ENCODE measurements at places on chromosomes 3 and 15.

GRCh38 chr15:54159012-54159411 is 180.8 kb downstream of the UNC13C start:
- DNase-seq = no peak

GRCh38 chr3:155194973-155195957 is 98.2 kb downstream of the STRIT1 start:
- no peak for DNase-seq

DNA sequence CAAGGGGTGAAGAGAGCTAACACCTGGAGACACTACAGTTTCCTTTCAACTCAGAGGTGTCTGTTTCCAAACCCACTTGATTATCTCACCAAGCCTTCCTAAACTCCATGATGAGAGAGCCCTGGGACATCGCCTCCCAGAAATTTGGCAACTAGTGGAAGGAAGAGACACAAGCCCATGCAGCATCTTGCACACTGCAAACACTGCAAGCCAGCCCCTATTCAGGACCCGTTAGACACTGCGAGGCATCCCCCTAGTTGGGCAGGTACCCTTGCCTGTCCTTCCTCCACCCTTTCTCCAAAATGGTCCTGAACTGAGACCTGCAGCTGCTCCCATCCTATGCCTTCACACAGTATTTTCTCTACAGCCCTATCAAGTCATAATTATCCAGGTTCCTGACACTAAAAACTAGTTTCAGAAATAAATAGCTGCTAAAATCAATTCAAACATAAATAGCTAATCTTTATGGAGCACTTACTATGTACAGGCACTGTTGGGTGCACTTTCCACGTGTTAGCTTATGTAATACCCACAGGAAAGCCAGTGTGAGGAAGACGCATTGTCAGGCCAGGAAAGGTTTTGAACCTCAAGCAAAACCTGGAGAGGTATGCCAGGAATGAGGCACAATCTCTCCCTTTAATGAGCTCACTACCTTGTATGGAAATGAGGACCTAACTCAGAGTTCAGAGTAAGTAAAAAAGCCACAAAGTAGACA is 2.8 kb downstream of the MAGI1 start:
- DNase-seq = no peak

DNA sequence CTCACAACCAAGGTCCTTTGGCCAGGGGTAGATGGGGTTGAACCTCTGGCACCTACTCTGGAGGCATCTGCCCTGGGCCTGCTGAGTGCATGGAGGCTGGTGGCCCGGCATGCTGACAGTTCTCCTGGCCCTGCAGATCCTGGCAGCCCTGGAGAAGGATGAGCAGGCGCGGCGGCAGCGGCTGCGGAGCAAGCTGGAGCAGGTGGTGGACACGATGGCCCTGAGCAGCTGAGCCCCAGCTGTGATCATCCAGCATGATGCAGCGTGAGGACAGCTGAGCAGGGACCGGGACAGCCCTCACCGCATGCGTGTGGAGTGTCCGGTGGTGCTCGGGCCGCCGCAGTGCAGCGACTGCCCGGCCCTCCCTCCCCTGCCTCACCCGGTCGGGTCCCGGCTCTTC is 50.9 kb downstream of the PLXNA1 start:
- DNase-seq = no peak

DNA sequence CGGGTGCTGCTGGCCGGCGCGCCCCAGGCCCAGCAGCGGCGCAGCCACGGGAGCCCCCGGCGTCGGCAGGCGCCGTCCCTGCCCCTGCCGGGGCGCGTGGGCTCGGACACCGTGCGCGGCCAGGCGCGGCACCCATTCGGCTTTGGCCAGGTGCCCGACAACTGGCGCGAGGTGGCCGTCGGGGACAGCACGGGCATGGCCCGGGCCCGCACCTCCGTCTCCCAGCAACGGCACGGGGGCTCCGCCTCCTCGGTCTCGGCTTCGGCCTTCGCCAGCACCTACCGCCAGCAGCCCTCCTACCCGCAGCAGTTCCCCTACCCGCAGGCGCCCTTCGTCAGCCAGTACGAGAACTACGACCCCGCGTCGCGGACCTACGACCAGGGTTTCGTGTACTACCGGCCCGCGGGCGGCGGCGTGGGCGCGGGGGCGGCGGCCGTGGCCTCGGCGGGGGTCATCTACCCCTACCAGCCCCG is 777 bp downstream of the LOXL1 start:
- DNase-seq = peak; percentile 46

- no peak for DNase-seq
Observed at GRCh38 chr15:29920515-29920914, 98.2 kb upstream of the TJP1 start.
